Pancreas (tissue), 10 donors: ENCODE measurements at places on chromosomes 2 and 18.

- DNase-seq: no peak
These were observed 140.5 kb downstream of the PTH2R start for GRCh38 chr2:208546860-208547650.

- no peak for DNase-seq
These were observed 55.5 kb downstream of the INHBB start for GRCh38 chr2:120401275-120402066.

- peak; percentile 77 for DNase-seq
These were observed 1.5 kb downstream of the EPAS1 start for GRCh38 chr2:46298522-46299353.

- no peak for DNase-seq
These were observed 9.6 kb downstream of the SERPINB2 start for GRCh38 chr18:63897072-63897471.

GRCh38 chr2:223007531-223007930 lies 44.5 kb upstream of the KCNE4 start:
- no peak for DNase-seq

DNA sequence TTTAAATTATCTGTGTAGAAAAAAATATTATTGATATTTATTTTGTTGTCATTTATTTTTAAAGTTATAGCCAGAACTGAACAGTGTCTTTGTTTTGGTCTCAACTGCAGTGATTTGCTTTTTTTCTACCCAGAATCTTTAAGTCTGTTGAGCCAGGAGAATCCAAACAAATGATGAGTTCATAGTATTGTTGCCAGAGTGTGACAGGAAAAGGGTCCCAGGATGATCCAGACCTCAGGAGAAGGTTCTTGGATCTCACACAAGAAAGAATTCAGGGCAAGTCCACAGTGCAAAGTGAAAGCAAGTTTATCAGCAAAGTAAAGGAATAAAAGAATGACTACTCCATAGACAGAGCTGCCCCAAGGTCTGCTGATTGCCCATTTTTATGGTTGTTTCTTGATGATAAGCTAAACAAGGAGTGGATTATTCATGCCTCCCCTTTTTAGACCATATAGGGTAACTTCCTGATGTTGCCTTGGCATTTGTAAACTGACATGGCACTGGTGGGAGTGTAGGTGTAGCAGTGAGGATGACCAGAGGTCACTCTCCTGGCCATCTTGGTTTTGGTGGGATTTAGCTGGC lies 127.1 kb downstream of the AGPS start:
- no peak for DNase-seq

- DNase-seq: no peak
These were observed 54.9 kb downstream of the ACTR2 start for GRCh38 chr2:65282477-65283053.

DNA sequence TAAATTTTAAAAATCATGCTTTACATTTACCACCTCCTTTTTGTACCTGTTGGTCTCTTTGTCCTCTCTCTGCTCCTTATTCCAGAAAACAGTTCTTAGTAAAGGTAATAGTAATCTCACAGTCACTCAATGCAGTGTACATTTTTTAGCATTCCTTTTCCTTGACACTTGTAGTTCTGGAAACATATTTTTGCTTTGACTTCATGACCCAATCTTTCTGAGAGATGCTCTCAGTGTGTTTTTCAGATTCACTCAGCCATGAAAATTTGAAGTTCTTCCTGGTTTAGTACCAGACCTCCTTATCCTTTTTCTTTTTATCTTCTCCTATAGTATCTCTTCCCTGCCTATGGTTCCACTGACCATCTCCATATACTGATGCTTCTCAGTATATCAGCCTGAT lies 747.5 kb upstream of the ZEB2 start:
- DNase-seq: no peak
